ENCODE measurements at places on chromosomes 4 and X.

DNA sequence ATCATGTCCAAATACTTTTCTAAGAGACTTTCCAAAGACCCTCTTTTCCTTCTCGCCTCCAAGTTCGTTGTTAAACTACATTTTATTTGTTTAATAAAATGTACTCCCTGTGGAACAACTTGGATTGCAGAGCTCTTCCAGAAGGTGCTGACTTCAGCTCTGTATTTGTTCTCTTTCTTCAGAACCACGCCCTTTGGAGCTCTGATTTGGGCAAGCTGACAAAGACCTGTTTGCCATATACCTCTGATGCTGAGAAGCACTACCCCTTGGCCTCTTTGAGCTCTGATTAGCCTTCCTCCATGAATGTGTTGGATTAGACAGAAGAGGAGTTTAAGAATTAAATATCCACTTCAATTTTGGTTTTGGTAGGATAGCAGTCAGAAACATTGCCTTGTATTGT lies 815.1 kb upstream of the POU3F4 start:
- DNase-seq = no peak

- DNase-seq = no peak
Observed at GRCh38 chr4:4560642-4561041, 18.8 kb upstream of the STX18 start.

DNA sequence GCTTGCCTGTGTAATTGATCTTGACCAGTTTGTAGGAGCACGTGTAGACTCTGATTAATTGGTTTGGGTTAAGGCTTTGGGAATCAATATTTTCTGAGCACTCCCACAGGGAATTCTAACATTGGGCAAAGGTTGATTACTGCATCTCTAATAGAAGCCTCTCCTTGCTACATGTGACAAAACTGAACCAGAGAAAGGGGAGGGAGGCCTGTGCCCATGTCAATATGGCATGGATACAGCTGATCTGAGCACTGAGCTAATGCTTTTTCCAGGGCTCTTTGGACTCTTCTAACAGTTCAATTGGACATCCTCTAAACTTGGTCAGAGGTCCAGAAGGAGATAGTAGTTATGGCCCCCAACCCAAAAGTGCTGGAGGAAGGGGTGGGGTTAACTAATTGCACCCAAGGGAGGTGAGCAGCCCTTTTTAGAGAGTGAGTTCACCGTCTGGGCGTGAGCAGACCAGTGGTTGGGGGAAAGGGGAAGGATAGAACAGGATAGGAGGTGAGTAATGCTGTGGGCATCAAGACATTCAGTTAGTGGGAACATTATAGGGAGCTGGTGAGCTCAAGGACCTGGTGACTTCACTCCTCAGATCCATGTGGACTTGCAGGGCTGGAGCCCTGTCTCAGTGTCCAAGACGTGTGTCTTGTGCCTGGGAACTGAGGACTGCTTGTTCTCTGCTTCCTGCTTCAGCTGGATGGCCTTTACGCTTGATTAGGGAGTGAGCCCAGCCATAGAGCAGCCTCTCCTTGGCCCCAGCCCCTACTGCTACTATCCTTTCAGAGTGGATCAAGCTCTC lies 22.8 kb downstream of the MSN start:
- peak; percentile 75 for DNase-seq

DNA sequence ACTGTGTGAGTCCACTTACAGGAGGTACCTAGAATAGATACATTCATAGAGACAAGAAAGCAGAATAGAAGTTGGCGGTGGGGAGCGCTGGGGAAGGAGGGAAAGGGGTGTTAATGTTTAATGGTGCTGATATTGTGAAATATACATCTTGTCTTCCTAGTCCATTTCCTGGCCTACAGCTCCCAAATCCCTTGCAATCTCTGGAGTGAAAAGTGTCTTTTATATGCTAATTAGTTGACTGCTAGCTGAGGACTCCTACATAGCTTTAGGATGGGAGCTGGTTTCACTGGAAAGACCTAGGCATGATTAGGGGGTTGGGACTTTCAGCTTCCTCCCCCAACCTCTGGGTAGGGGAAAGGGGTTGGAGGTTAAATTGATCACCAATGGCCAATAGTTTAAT lies 36.0 kb downstream of the FUNDC1 start:
- DNase-seq = no peak

DNA sequence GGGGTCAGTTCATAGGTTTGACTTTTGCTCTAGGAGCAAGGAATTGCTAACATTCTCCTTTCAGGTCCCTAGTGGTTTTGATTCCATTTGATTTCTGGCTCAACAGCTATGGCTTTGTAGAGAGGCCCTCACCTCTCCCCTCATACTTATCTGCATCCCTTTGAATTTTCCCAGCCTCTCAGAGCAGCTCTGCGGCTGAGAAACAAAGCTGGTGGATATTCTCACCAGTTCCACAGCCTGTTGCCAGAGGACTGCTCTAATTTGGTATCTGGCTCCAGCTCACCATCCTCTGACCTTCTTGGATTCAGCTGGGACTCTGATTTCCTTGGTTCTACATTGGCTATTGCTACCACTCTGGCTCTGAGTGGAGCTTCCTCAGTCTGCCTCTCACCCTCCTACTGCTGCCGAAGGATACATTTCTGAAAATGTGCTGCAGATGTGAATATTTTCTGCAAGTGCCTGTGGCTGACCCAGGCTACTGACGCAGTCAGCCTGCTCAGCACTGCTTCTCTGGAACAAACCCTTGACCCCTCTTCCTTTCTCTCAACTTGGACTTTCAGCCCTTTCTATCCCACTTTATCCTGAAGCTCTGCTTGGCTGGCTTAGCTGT lies 110.9 kb upstream of the ENPEP start:
- peak; percentile 19 for DNase-seq

GRCh38 chr4:73682508-73682907 lies 57.9 kb upstream of the CXCL8 start:
- DNase-seq = no peak

DNA sequence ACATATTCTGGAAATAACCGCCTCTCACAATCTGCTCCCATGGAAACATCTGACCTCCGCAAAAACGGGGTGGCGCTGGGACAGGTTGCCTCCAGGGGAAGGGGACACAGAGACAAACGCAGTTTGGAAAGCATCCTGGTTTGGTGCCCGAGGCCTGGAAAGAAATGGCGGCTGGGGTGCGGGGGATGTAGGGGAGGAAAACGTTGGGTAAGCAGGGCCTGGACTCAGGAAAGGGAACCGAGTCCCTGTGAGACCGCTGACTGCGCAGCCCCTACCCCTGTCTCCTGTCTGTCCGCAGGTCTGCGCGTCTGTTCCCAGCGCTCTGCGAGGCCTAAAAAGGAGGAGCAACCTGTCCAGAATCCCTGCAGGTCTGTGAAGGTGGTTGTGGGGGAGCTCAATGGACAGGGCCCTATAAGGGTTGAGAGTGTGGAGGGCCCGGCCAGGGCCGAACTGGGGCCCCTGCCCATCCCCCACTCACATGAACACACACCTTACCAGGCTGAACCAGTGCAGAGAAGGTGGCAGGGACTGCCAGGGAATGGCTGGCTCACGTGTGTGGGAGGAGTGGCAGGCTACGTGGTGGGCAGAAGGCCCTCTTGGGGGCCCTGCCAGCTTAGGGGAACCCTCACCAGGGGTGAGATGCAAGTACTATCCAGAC lies 672 bp downstream of the TCEAL3 start:
- no peak for DNase-seq

DNA sequence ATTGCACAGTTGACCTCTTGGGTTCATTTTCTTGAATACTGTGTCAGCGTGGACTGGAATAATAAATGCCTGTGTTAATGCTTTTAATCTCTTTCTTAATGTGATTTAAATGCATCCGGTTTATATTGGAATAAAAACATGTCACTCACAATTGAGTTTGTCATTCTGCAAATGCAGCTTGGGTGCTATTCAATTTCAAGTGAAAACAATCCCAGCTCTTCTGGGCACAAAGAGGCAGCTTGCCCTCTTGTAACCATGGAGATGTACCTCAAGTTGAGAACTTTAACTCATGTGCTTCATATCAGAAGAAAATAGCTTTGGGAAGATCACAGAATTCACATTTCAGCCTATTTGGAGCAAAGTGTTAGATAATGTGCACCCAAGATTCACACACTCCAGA lies 355.7 kb upstream of the GNPDA2 start:
- DNase-seq = no peak

- peak; percentile 22 for DNase-seq
Observed at GRCh38 chrX:40278340-40279090, 180.8 kb upstream of the BCOR start.

- no peak for DNase-seq
Observed at GRCh38 chr4:113083346-113083745, 33.9 kb downstream of the ANK2 start.

DNA sequence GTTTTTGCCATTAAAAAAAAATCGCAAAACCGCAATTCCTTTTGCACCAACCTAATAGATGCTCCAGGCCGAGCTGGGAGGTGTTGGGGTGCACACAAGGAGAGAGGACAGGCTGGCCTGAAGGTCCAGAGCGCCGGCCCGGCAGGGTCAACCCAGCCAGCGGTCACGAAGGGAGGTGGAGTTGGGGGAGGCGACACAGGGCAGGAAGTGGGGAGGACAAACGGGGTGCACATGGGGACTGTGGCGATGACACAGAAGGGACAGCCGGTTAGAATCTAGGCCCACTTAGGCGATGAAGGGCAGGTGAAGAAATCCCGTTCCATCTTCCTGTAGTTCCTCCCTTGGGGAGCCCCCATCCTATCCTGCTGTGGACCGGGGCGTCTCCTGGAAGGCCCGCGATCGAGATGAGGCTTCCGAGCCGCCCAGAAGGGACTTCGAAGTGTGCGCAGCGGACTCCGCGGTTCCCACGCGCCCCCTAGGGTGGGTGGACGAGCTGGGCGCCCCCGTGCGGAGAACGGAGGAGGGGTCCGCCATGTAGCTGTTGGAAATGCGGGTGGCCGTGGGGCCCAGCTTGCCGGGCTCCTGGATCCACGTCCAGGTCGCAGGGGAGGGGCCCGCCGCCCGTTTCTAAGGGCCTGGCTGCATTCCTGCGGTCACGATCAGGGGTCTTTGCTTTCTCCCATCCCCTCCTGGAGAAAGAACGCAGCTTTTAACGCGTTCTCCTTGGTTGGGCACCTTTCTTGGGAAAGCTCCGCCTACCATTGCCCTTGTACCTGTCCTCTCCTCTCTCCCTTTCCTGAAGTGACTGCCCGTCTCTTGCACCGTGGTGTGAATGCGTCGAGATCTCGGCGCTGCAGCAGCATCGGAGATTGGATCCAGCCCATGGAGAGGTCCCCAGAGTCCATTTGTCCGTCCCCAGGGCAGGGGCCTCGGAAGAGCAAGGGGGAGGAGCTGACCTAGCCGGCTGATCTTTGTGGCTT lies 17.0 kb upstream of the HPF1 start:
- no peak for DNase-seq

- peak; percentile 18 for DNase-seq
Observed at GRCh38 chr4:88802585-88803286, 105.1 kb upstream of the NAP1L5 start.

DNA sequence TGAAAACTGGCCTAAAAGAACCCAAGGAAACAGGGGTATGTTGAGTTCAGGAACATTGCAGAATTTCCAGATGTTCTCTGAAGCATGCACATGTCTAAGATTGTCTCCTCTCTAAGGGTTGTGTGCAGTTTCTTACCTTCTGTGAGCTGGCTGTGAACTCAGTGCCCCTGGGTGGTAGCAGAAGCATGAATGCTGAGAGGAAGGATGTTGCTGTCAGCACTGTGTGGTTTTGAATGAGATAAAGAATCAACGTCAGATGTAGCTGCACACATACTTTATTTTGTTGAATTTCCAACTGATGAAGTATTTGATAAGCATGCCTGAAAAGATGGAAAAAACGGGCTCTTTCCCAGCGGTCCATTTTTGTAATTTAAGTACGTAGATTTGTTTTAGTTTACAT lies 23.8 kb upstream of the CD38 start:
- no peak for DNase-seq

DNA sequence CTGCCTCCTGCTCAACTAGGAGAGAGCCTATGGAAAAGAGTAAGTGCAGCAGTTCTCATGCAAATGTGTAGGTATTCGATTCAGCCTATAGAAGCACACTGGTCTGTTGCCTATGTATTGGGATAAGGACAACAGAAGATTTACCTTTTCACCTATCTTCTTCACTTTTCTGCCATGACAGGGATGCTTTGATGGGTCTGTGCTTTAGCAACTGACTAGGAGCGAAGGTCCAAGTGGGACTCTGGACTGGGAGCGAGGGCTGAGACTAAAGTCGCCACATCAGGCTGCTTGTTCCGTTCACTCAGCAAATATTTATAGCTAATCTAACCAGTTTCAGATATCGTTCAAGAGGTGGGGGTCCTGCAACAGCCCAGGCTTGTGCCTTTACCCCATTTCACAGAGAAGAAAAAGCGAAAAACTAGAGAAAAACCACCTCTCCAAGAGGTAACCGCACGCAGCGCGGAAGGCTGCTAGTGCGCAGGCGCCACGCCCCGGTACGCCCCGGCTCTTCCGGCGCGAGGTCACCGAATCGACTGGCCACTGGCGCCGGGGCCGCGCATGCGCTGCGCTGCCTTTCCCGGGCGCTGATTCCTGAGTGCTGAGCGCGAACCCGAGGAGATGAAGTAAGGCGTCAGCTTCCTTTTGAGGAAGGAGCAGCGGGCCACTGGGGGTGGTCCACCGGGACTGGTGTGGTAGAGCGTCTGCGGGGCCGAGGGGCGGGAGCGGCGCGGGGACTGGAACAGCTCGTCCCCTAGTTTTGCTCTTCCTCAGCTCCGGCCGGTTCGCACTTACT lies at the start of gene RBMX2:
Gene RBMX2, plus strand, starts transcription at position 573 of the 793 bp plus-strand sequence. Its CDS starts 46 bp downstream, at position 619.
- DNase-seq = peak; percentile 67

DNA sequence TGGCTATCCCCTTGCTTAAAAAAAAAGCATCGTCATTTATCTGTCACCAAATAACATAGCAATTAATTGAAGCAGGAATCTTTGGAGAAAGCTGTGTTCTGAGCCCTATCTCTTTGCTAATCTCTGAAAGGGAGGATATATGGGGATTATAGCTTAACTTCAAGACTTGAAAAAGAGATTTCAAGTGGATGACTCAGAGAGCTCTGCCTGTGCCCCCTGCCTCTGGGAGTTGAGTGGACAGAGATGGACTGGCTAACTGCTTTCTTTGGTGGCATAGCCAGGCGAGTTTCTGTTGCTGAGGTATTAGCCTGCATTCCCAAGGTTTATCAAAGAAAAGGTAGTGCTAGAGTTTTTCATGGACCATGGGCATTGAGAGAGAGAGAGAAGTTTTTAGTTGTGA lies 91.6 kb downstream of the DDIT4L start:
- DNase-seq = no peak

DNA sequence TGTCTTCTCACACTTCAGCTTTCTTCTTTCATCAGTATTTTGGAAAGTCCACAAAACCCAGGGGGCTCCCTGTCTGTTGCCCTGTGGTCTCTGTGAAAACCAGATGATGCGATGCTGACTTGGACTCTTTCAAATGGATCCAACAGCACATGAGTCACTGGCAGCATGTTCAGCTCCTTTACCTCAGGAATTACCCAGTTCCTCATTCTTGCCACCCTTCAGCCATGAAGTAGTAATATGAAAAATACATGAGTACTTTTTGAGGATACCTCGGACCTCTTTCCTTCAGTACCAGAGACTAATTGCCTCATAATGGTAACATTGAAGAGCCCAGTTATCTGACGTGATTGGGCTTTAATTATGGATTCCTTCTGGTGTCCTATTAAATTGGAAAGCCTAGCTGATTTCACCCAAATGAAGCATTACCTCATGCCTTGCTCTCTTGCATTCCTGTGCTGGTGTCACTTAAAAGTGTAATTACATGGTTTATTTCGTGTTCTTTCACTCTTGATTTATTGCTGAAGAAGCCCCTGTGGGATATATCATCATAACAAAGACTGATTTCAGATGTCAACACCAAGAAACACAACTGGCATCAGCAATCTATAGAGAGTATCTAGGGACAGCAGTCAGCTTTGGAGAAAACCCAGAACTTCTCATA lies 63.4 kb downstream of the NFKB1 start:
- DNase-seq = peak; percentile 69

All from AG10803 (cell line).